ENCODE measurements at places on chromosomes 6 and 20.

DNA sequence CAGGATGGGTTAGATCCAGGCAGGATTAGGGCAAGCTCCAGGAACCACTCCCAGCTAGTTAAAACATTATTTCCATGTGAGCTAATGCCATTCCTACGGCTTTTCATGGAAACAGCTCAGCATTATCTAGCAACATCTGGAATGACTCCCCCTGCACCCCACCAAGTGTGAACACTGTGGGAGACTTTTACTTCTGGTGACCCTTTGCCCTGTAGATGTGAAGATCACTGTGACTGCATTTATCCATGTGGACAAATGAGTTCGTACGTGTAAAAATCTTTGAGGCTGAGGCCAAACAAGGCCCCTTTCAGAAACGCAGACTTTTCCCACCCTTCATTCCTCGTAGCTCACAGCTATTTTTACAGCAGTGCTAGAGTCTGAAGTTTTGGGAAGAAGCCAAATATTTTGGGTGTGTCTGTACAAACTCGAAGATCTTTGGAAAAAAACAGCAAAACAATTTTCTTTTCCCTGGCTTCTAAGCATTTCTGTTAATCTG lies 221.8 kb upstream of the SOX4 start:
- no peak for DNase-seq

GRCh38 chr20:20593447-20594170 lies 118.8 kb downstream of the RALGAPA2 start:
- peak; percentile 25 for DNase-seq

GRCh38 chr20:48146877-48147276 lies 361.6 kb upstream of the SULF2 start:
- no peak for DNase-seq

DNA sequence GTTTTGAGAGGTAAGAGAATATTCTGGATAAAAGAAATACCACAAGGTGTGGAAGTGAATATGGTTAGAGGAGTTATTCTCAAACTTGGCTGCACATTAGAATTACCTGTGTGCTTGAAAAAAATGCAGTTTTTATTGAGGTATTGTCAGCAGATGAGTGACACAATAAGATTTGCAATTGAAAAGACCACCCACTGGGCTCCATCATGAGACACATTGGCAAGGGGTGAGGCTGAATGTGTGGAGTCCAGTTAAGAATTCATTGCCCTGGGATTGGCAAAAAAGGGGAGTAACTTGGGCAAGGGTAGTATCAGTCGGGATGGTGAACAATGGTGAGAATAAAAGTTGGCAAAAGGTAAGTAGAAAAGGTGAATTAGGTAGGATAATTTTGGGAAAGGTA lies 63.5 kb downstream of the MEI4 start:
- no peak for DNase-seq

GRCh38 chr6:1858196-1858595 lies 248.5 kb downstream of the FOXC1 start:
- DNase-seq, result no peak

DNA sequence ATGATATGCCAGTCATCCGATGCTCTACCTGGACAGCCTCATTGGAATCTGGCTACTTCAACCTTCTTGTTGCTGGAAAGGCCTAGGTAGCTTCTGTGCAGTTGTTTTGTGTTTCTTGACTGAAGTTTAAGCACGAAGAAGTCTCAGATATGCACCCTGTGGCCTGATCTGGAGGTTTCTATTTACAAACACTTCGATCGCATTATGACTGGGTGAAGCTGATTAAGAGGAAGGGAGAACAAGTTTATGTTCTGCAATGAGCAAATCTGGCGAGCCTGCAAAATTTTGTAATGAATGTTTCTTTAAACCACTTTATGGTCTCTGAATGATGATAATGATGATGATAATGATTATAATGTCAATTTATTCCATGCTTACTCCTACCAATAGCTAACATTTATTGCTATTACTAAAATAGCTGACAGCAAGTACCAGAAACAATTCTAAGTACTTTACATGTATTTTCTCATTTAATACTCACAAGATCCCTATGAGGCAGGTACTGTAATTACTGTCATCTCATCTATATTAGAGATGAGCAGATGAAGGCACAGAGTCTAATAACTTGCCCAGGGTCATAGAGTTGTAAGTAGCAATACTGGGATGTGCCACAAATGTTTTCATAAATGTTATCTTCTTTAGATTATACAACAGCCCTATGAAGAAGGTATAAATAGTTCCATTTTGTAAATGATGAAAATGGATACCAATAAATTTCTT lies 126.1 kb upstream of the UST start:
- DNase-seq, result no peak

DNA sequence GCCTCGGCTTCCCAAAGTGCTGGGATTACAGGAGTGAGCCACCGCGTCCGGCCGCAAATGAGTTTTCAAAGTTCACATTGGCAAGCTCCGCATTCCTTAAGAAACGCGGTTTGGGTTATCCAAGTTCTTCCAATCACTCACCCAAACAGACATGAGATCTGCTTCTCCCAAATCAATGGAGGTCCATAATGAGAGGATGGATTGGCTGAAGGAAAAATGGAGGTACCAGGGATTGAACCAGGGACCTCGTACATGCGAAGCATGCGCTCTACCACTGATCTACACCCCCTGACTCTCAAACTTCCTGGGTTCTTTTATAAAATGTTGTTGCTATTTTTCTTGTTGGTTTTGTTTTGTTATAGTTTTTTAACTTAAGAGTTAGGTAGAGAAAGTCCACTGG lies 170.0 kb downstream of the GPX5 start:
- no peak for DNase-seq

DNA sequence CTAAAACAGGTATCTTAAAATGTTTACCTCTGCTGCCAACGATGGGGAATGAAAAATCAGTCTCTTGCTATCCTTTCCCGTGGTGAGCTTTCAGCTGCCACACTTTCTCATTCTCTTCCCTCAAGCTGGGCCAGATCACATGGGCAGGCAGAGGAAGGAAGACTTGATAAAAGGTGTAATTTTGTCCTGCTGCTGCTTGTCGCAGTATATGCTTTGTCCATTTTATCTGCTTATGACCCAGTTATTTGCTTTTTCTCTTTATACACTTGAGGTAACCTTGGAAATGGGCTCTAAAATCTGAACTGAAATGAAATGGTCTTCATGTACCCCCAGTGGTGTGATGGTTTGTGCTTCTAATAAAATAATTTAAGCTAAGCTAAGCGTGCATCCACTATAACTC lies 695.9 kb upstream of the FLRT3 start:
- DNase-seq, result no peak

DNA sequence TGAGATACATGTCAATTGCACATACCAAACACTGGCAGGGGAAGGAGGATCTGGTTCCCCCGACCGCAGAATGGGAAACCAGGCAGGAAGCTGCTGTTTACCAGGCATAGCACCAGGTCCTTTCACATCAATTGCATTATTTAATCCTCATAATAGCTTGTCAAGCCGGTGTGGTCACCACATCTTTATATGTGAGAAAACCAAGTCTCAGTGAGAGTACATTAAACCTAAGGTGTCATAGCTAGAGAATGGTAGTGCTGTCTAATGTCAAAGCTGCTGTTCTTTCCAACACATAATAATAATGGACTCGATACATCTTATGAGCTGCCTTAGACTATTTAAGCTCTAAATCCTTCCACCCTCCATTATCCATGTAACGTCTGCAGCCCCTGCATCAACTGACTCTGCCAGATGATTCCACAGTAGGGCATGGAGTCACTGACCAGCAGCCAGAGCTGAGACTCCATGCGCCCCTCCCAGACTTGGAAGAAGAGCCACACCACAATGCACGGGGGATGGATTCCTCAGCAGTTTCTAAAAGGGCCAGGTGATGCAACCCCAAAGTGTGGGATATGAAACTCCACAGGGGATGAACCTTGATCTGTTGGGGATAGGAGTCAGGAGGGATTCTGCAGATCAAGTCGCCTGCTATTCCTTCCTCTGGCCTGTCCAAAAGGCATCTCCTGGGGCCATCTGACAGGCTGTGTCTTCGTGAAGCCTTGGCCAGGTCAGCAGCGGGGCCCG lies 71.8 kb downstream of the GPR6 start:
- DNase-seq, result no peak

GRCh38 chr6:136306466-136306865 lies 16.8 kb upstream of the BCLAF1 start:
- DNase-seq, result peak; percentile 52

- DNase-seq, result no peak
Measured at GRCh38 chr20:51574248-51575033, 31.9 kb upstream of the NFATC2 start.

DNA sequence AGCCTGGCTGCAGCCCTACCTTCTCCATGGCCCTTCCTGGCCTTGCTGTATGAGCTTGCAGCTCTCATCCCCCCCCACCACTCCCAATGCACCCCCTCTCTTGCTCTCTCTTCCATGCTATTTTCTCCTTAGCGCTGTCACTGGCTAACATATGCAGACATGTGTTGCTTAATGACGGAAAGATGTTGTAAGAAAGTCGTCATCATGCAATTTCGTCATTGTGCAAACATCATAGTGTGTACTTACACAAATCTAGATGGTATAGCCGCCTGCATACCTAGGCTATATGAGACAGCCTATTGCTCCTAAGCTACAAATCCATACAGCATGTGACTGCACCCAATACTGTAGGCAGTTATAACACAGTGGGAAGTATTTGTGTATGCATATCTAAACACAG lies 27.0 kb downstream of the ANGPT4 start:
- DNase-seq, result no peak

- DNase-seq, result no peak
Measured at GRCh38 chr6:116996842-116997241, 119.8 kb downstream of the RFX6 start.

DNA sequence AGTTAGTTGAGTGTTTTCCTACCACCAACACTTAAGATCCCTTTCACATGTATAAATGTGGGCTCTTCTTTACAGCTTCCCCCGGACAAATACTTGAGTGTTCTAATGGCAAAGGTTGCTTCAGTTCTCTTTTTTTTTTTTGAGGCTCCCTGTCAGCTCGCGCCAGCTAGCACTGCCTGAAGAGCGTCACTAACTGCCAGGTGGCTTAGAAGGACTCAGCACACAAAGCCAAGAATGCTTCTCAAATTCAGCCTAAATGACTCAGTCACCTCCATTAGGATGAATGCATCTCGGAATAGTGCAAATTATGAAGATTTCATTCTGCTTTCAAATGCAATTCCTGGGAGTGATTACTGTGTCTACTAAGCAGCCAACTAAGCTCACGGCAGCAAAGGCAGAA lies 150.7 kb upstream of the BTBD3 start:
- DNase-seq, result no peak

- no peak for DNase-seq
Measured at GRCh38 chr20:31543966-31544598, 29.8 kb downstream of the HM13 start.

DNA sequence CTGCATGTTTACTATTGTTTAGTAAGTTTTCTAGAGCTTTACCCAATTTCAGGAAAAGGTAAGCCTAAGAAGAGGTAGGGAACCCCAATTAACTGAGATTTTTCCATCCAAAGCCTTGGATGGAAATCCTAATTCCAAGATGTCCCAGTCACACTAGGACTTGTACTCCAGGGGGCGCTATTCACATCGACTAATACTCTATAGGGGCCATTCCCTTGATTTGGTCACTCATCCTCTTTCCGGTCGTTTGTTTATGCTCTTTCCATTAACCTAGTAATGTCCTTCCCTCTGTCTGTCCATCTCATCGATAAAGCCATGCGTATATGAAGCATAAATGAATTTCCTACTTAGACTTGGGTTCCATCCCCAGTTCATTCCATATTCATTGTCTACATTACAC lies 80.8 kb upstream of the FUCA2 start:
- DNase-seq, result no peak

DNA sequence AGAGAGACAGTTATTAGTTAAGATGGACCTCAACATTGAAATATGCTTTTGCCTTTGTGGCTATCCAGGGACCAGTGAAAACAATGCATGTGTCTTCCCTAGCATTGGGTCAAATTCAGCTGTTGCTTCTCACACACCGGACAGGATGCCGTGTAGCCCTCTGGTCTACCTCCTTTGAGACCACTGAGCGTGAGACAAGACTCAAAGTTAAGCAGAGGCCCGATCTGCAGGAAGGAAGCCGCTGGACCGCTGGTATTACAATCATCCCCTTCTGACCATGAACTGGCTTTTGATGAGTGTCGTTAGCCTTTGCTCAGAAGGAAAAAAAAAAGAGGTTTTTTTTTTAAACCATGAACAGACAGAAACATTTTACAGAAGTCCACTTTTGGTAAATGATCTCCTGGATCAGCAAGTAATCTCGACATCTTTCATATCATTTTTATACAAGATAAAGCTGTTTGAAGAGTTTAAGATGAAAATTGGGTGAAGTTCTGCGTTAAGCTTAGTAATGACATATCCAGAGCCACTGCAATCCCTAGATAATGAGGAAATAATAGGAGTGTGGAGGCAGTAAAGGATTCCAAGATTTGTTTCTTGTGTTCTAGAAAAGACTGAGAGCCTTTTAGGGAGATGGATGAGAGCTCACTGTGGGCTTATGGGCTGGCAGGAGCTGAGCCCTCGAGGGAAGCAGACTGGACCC lies 622.8 kb downstream of the QKI start:
- no peak for DNase-seq

All from frontal cortex (tissue), 4 donors.